ENCODE measurements at places on chromosomes 1 and 21. TPM values are rescaled to one million over a fixed set of nuclear protein-coding genes. Genes with fewer than 3 reads are reported as not detected.

Gene OR2L13
- not detected for total RNA-seq

Gene RNU1-1
- under 0.01 TPM for total RNA-seq

Gene ADGRL2
- total RNA-seq: 71.3 TPM

Gene MYOC
- total RNA-seq: not detected

Gene FBXO2
- not detected for total RNA-seq

Gene CNKSR1
- not detected for total RNA-seq

Gene B3GALT5
- not detected for total RNA-seq

Gene FMO5
- 1.8 TPM for total RNA-seq

Gene WNT4
- total RNA-seq: under 0.01 TPM

Gene MYBPHL
- not detected for total RNA-seq

Gene NUDT4B
- 23.9 TPM for total RNA-seq

Gene KCNJ6
- not detected for total RNA-seq

Gene SLC1A7
- total RNA-seq: not detected

Gene CD160
- total RNA-seq: not detected

Gene COL6A2
- total RNA-seq: 2,374 TPM

Gene PSMA5
- 64.3 TPM for total RNA-seq

Gene CBR1
- 132 TPM for total RNA-seq

Gene ESPN
- not detected for total RNA-seq

Gene SELP
- not detected for total RNA-seq

Gene NBPF11
- 3.7 TPM for total RNA-seq

Gene NLRP3
- not detected for total RNA-seq

Gene DOP1B
- total RNA-seq: 7.4 TPM

Gene HTR1D
- not detected for total RNA-seq

Gene E2F2
- total RNA-seq: 2.2 TPM

Gene SLC37A1
- 1.8 TPM for total RNA-seq

Gene SARS1
- total RNA-seq: 170 TPM

Gene PBX1
- 34.2 TPM for total RNA-seq

Gene YBEY
- 11.8 TPM for total RNA-seq

Gene PTPN14
- 45.2 TPM for total RNA-seq

Gene PDE4DIP
- 286 TPM for total RNA-seq

Gene SPATA6
- total RNA-seq: 11.1 TPM

Gene TSPAN1
- 0.20 TPM for total RNA-seq

Measured in subcutaneous preadipocyte (primary cell).